T follicular helper cell (primary cell): ENCODE measurements at places on chromosomes 3 and 15.

- DNase-seq: no peak
These were observed 39.7 kb upstream of the PYGO1 start for GRCh38 chr15:55627730-55628368.

DNA sequence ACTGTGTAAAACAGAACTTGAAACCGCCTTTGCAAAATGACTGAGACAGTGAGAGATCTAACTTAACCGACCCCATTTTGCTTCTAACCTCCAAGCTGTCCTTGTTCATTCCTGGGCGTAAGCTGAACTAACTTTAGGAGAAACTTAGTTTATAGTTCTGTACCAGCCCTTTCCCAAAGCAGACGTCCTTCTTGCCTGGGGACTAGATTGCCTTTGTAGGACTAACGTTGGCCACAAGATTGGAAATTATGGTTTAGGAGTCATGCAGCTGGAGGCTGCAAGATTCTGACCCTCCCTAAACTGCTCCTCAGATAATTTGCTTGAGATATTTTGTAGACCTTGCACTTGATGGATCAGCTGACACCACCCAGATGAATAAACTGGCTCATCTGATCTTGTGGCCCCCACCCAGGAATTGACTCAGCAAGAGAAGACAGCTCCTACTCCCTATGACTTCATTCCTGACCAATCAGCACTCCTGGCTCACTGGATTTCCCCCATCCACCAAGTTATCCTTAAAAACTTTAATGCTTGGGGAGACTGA is 219.9 kb upstream of the PROK2 start:
- no peak for DNase-seq

- DNase-seq: no peak
These were observed 309.1 kb upstream of the TLE3 start for GRCh38 chr15:70406617-70407335.

DNA sequence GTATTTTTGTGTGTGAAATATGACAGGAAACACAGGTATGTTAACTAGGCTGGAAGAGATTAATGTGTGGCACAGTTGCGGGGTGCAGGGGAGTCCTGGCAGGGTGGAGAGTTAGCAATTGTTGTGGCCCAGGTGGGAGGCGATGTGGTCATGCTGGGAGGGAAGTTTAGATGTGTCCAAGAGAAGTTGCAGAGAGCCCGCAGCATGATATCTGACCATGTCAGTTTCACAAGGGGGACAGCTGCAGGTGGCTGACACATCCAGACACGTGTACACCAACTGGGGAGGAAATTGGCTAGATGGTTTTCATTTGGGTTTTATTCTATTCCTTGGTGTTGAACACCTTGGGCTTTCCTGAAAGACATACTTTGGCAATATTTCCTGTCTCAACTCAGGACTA is 172.8 kb upstream of the RGMA start:
- no peak for DNase-seq

GRCh38 chr3:11014253-11014652 is 21.7 kb downstream of the SLC6A1 start:
- DNase-seq: no peak

- no peak for DNase-seq
These were observed 12.2 kb upstream of the HES1 start for GRCh38 chr3:194123726-194124125.

- no peak for DNase-seq
These were observed 19.2 kb downstream of the NME9 start for GRCh38 chr3:138310494-138310893.

DNA sequence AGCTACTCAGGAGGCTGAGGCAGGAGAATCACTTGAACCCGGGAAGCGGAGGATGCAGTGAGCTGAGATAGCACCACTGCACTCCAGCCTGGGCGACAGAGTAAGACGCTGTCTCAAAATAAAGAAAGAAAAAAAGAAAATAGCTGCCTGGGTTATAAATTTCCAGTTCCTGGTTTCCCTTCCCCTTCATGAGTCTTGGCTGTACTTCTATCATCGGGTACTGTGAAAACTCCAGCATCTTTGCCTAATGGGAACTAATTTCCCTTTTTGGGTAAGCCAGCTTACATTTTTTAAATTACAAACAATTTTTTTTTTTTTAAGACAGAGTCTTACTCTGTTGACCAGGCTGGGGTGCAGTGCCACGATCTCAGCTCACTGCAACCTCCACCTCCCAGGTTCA is 15.0 kb downstream of the DENND4A start:
- DNase-seq: no peak

GRCh38 chr3:106212665-106213222 is 343.9 kb upstream of the CBLB start:
- DNase-seq: no peak

DNA sequence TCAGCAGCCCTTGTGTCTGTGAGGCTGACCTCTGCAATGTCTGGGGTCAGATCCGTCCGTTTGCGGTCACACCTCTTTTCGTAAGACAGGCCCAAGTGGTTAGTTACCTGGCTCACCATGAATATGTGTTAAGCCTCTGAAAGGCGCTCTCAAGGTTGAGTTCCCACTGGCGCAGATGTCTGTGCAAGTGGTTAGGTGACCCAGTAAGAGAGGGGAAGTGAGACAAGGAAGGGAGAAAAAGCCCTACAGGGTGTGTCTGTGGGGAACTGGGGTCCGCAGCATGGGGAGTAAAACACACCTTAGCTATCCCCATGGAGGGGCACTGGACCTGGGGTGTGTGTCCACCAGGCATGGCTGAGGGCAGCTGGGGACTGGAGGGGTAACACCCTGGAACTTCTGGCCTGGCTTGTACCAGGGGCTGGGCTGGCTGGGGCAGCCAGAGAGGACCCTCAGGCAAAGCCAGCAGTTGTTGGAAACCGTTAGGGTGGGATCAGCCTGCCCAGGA is 391.6 kb upstream of the PROK2 start:
- no peak for DNase-seq

DNA sequence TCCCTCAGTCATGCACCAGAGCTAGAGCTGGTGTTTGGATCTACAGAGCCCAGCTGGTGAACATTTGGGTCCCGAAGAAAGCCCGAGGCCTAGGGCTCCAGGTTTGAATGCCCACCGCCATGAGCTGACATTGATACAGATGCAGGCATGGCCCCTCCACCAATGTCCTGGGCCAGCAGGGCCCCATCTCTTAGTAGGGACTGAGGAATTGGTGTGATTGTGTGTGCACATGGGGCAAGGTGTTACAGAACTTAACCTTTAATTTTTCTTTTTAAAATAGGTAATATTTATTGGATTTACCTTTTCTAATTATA is 11.0 kb downstream of the PODXL2 start:
- no peak for DNase-seq

- no peak for DNase-seq
These were observed 46.4 kb upstream of the TRPM1 start for GRCh38 chr15:31147944-31148296.

- DNase-seq: no peak
These were observed 385.4 kb upstream of the SEMA6D start for GRCh38 chr15:47331829-47332393.

GRCh38 chr3:104546301-104546700 is 820.4 kb upstream of the ALCAM start:
- DNase-seq: no peak

GRCh38 chr3:177824190-177824786 is 627.0 kb upstream of the TBL1XR1 start:
- no peak for DNase-seq

DNA sequence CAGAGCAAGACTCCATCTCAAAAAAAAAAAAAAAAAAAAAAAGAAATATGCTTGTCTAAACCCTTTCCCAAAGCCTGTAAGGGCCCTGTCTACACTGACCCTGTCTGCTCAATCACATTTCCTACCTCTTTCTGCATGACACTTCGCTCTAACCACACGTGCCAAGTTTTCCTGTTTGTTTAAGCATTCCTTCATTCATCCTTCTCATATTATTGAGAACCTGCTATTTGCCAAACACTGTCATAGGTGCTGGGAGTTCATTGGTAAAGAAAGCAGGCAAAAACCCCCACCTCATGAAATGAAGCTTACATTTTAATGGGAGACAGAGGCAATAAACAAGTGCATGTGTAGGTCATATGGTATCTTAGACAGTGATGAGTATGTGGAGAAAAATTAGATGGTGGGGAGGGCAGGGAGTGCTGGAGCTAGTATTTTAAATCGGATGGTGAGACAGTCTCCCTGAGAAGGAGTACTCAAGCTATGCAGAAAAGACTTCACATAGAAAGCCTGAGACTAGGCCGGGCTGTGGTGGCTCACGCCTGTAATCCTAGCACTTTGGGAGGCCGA is 48.0 kb downstream of the B3GNT5 start:
- no peak for DNase-seq

- DNase-seq: no peak
These were observed 15.1 kb downstream of the TBC1D21 start for GRCh38 chr15:73888224-73889041.

- DNase-seq: no peak
These were observed 114.0 kb downstream of the RFTN1 start for GRCh38 chr3:16399473-16399872.

GRCh38 chr3:41202075-41202833 is 2.9 kb downstream of the CTNNB1 start:
- DNase-seq: no peak

DNA sequence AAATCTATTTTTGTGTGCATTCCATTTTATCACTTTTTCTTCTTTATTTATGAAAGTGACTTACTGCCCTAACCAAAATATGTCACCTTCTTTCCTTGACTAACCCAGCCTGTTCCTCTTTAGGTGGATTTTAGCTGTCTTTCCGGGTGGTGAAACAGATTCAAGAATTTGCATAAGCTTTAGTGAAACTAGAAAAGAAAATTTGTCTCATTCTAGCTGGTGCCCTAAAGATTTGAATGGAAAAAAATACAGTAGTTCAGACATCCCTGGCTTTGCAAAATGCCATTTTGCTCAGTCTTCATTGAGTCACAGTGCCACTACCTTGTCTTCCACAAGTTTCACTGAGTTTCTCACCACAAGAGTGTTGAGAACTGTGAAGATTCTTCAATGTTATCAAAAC is 28.2 kb upstream of the CCDC50 start:
- no peak for DNase-seq

DNA sequence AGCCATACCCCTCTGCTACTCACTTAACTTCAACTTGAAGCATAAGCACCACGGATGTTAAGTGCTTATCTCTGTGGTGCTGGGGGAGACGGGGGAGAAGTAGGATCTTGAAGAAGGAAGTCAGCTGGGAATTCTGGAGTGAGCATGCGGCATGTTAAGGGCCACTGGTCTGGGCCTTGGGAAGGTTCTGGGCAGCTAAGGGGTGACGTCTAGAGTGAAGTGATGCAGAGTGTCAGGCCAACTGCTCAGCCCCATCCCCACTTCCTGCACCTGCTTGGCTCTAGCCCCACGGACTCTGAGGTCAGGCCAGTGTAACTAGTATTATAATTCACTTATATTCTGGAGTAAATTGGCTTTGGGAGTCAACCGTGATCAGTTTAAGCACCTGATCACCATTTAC is 228.6 kb downstream of the FMN1 start:
- DNase-seq: no peak

- DNase-seq: no peak
These were observed 55.6 kb downstream of the TMEM45A start for GRCh38 chr3:100548053-100548452.

DNA sequence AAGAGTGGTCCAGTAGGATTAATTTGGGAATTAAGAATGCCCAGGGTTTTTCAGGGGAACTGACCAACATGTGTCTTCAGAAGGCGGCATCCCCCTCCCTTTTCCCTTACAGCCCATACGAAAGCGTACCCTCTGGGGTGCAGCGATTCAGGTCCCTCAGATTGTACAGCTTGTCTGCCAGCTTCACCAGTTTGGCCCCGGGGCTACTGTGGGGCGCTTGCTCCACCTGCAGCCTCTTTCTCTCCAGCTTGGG is 848 bp downstream of the HDDC3 start:
- DNase-seq: no peak

- DNase-seq: no peak
These were observed 95.3 kb downstream of the AKAP13 start for GRCh38 chr15:85475711-85476110.

DNA sequence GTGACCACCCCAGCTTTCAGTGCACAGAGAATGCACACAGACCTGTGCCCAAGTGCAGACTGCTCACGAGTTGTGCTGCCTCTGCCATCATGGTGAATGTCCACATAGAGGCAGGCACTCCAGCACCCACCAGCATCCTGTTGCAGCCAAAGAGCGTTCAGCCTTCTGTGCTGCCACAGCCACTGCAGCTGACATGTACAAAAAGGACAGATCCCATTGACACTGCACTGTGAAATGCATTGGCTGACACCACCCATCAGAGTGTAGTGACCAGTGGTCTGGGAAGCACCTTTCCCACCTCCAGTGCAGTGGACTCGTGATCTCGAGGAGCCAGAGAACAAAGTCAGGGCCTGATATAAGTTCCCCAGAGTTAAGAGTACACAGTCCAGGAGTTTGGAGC is 260.3 kb downstream of the RAP2B start:
- DNase-seq: no peak

GRCh38 chr3:108333961-108334360 is 37.6 kb downstream of the HHLA2 start:
- DNase-seq: no peak

- no peak for DNase-seq
These were observed 44.1 kb upstream of the SLC12A8 start for GRCh38 chr3:125256675-125257074.

DNA sequence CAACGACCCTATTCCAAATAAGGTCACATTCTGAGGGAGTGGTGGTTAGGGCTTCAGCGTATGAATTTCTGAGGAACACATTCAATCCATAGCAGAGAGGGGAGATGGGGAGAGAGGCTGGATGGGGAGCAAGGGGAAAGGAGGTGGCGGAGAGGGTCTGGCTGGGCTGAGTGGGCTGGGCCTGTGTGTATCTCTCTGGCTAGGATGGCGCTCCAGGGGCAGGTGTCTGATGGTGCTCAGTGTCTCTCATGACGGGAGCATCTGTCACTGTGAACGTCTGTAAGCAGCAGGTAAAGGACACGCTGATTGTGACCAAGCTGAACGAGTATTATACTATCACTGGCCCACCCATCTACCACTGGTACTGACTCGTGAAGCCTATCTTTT is 159.6 kb downstream of the XXYLT1 start:
- no peak for DNase-seq

DNA sequence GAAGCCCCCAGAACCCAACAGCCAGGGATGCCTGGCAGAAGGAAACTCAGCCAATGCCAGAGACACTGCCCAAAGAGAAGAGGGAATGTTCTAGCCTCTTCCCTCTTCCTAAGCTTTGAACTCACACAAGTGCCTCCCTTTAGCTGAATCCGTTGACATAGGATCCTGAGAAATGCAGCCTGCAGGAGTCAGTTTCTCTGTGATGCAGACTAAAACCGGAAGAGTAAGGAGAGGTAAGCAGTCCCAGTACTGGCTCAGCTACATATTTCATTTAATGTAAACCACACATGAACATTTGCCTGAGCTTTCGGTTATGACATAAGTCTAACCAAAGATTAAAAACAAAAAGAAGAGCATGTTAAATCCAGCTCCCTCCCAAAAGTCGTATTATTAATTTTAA is 768.7 kb downstream of the TBL1XR1 start:
- DNase-seq: no peak

DNA sequence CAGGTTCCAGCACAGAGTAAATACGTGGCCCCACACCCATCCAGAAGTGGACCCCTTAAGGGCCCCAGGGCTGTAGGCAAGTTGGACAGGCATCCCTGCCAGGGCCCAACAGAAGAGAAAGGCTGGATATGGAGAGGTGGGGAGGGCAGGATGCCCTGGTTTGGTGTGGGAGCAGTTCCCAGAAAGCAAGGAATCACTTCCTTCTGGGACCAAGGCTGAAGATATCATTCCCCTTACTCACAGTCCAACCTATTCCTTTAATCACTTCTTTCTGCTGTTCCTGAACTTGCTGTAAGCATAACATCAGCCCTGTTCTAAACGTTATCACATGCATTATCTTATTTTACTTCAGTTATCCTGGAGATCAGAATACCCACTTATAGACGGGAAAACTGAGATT is 6.1 kb upstream of the MESP2 start:
- DNase-seq: no peak

GRCh38 chr3:37197810-37198371 is 23.5 kb upstream of the LRRFIP2 start:
- no peak for DNase-seq
